Testis (tissue), 5 donors: ENCODE measurements at places on chromosomes 7 and 10. TPM values are rescaled to one million over a fixed set of nuclear protein-coding genes. Genes with fewer than 3 reads are reported as not detected.

BHLHA15 gene
- 2.4 TPM for total RNA-seq

AHCYL2 gene
- 61.3 TPM for total RNA-seq

ECHDC3 gene
- 83.8 TPM for total RNA-seq

DNA sequence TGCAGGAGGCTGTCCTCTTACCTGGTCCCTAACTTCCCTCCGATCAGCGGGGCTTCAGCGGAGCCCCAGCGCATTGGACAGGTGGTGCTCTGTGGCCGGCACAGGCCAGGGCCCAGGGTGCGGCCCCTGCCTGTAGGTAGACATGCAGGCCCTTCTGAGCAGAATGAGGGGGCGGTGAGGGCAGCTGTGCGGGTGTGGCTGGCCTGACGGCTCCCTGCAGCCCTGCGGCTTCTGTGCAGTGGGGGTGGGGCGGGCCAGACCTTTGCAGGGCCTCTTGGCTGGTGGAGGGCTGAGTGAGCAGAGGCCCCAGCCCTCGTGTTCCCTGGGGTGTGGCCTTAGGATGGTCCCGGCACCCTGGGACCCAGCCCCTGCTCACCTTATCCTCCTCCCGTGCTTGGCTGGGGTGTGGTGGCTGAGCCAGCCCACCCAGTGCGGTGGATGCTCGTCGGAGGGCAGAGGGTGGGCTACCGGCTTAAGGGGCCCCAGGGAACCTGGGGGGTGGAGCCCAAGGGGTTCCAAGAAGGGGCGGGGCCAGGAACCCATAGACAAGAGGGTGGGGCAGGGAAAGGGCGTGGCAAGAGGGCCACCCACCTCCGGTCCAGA, 175.2 kb upstream of the TNRC18 start:
- no peaks in the 10 kb centered on the region for H3K36me3 ChIP-seq
- H3K27me3 ChIP-seq: no peaks in the 10 kb centered on the region
- peaks cover 46% of the 10 kb centered on the region for H3K4me1 ChIP-seq
- no peak overlapping the region for H3K27ac ChIP-seq
- H3K4me3 ChIP-seq: no peak overlapping the region

GRCh38 chr10:69505636-69506318, 54.5 kb downstream of the TSPAN15 start:
- peaks cover 14% of the 10 kb centered on the region for H3K4me1 ChIP-seq
- peak; percentile 11 for DNase-seq
- no peak overlapping the region for H3K4me3 ChIP-seq
- no peaks in the 10 kb centered on the region for H3K36me3 ChIP-seq

- peak overlapping the region; percentile 93 for H3K27ac ChIP-seq
- no peak for DNase-seq
- no peaks in the 10 kb centered on the region for H3K36me3 ChIP-seq
Observed at GRCh38 chr10:124558339-124559321, 97.0 kb downstream of the LHPP start.
